ENCODE measurements at places on chromosomes 6 and 20. TPM values are rescaled to one million over a fixed set of nuclear protein-coding genes. Genes with fewer than 3 reads are reported as not detected.

DNA sequence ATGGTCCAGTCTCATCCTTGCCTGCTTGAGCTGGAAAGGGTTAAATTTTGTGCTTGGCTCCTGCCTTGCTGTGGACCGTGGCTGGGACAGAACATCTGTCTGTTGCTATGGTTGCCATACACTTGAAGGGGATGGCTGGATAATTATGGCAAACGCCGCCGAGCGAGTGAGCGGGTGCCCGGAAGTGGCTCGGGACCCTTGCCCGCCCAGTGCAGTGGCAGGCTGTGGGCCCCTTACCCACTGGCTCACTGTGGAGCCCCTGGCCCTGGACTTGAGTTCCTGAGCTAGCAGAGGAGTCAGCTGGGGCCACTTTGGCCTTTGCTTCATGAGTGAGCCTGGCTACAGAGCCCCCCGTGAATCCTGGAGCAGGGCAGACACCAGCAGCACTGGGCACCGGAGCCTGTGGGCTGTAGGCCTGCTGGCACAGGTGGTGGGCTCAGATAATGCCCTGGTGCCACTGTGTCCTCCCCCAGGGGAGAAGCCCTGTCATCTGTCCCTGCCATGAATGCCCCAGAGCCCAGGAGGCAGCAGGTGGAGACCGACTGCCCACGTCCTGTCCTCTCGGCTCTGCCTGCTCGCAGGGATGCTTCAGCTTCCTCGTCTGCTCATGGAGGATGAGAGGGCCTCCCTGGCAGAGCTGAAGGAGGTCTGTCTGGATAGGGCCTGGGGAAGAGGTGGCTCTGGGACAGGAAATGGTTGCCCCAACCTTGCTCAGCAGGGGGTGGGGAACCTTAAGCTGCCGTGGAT lies 25.5 kb upstream of the NOL4L start:
- no peak overlapping the region for H3K27ac ChIP-seq
- H3K27me3 ChIP-seq: no peaks in the 10 kb centered on the region
- peaks cover 2% of the 10 kb centered on the region for H3K4me1 ChIP-seq
- DNase-seq: no peak
- H3K4me3 ChIP-seq: no peak overlapping the region

DNA sequence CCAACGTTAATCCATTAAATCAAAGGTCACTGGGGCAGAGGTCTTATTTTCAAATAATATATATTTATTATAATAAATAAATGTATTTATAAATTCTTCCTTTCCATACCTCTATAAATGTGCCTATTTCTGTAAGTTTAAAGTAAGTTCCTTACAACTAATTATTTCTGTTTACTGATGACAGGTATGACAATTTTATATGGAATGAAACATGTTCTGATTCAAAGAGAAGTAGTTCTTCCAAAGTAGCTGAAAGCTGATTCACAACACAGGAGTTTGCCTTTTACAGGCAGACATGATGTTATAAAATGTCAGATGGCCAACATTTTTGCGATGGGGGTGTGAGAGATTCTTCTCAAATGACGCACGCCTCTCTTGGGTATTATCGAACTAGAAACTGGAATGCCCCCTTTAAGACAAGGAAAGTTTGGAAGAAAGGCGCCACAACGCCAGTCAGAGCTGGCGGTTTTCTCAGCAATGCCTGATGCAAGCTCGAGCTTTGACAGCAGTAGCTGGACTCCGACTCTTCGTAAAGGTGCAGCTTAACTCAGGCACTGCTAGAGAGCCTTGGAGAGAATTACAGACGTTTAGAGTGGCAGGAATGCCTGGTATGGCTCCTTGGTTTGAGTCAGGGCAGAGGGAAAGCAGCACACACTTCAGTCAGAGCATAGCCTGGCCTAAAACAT lies 92.1 kb downstream of the FOXC1 start:
- H3K4me1 ChIP-seq: peaks cover 5% of the 10 kb centered on the region
- no peaks in the 10 kb centered on the region for H3K27me3 ChIP-seq
- H3K27ac ChIP-seq: no peak overlapping the region
- H3K4me3 ChIP-seq: no peak overlapping the region
- no peak for DNase-seq

DNA sequence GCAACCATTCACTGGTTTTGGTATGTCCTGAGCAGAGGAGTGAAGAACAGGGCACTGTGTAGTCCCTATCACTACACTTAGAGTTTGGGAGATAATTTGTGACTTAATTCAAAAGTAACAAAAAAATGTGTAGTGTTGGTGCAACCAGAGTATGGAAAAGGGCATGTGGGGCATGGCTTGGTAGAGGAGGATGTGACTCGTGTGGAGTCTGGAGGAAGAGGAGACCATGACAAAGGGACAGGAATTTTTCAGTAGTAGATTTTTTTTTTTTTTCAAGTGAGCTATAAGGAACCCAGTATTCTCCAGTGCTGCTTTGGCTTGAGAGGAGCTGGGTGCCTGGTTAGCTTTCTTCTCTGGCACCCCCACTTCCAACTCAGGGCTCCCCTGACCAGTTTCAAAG lies 5.1 kb downstream of the MTRES1 start:
- H3K27me3 ChIP-seq: no peaks in the 10 kb centered on the region
- H3K4me3 ChIP-seq: no peak overlapping the region
- peaks cover 17% of the 10 kb centered on the region for H3K4me1 ChIP-seq
- H3K27ac ChIP-seq: no peak overlapping the region
- H3K36me3 ChIP-seq: no peaks in the 10 kb centered on the region

DNA sequence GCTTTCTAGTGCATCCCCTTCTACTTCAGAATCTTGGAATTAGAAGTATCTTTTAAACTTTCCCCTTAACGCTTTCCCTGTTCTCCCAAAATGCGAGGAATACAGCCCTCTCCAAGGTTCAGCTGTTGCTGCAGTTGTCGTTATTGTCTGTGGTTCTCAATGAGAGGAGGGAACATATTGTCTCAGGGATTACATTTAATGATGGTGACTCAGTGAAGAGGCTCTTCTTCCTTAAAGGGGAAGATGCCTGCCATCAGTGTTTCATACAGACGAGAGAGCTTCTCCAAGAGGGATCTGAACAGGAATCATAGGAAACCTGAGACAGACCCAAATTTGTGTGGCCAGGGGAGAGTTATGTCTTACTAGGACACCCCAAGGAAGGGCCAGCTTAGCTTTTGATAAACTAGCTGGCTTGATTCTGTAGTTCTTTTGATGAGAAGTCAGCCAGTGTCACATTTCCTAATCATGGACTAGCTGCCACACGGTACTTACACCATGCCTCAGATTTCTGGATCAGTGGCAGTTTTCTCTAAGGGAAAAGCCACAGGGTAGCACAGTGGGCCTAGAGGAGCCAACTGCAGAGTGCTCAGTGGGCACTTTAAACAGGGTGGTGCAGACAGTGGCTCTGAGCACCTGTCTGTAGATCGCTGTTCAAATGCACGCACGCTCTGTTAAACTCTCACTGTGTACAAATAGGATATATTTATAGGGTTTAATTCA lies 59.7 kb upstream of the TMEM181 start:
- no peaks in the 10 kb centered on the region for H3K36me3 ChIP-seq
- no peaks in the 10 kb centered on the region for H3K27me3 ChIP-seq
- H3K4me3 ChIP-seq: no peak overlapping the region
- DNase-seq: no peak
- peak overlapping the region; percentile 15 for H3K27ac ChIP-seq

DNA sequence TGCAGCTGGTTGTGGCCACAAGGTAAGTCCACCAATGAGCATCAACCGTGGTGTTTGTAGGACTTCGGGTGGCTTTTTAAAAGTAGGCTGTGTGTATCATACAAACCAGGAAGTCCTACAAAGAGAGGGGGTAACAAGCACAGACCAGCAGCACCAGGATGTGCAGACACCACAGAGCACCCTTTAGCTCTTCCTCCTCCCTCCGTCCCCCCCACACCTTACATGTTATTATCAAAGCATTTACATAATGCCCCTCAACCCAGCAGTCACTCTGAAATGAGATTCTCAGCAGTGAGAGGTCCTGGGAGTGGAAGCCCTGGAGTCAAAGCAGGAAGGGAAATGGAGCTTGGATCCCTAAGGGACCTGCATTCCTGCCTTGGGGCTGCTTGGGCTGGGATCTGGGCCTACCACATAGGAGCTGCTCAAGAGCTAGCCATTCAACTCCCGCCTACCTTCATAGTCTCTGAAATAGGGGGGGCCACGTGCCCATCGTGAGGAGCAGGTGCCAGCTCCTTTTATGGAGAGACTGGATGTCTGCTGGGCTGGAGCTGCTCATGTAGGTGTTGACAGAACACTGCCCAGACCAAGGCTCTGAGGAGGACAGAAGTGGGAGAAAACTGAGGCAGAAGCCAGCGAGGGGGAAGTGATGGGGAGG lies 90.6 kb downstream of the PSMB1 start:
- no peak for DNase-seq
- no peak overlapping the region for H3K27ac ChIP-seq
- H3K4me1 ChIP-seq: no peaks in the 10 kb centered on the region
- H3K27me3 ChIP-seq: no peaks in the 10 kb centered on the region

The PPP1R14C gene
- total RNA-seq: 22.5 TPM

GRCh38 chr20:7723284-7723683 lies 217.0 kb downstream of the HAO1 start:
- no peaks in the 10 kb centered on the region for H3K4me1 ChIP-seq
- no peaks in the 10 kb centered on the region for H3K36me3 ChIP-seq
- no peak for DNase-seq
- no peak overlapping the region for H3K27ac ChIP-seq
- H3K27me3 ChIP-seq: no peaks in the 10 kb centered on the region

The DNAH8 gene
- total RNA-seq: not detected

The SLC4A11 gene
- total RNA-seq: 1.4 TPM

- no peak overlapping the region for H3K4me3 ChIP-seq
- H3K4me1 ChIP-seq: no peaks in the 10 kb centered on the region
- H3K27me3 ChIP-seq: no peaks in the 10 kb centered on the region
- H3K27ac ChIP-seq: no peak overlapping the region
- DNase-seq: no peak
These were observed 13.6 kb downstream of the GSTA2 start for GRCh38 chr6:52749556-52750152.

DNA sequence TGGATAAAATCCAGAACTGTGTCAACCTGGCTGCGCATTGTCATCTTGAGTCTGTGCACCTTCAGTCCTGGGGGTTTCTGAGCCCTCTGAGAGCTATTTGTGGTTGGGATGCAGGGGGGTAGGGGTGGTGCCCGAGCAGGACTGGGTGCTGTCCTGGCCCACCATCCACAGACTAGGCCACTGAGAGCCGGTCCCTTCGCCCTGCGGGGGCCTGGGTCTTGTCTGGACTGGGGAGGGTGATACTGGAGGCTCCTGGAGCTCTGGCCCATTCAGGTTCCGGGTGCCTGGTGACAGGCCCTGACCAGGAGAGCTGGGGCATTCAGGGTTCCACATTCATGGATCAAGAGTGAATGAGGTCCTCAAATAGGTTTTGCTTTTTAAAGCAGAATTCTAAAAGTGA lies 20.9 kb downstream of the SPDEF start:
- no peak for DNase-seq
- no peaks in the 10 kb centered on the region for H3K36me3 ChIP-seq
- no peaks in the 10 kb centered on the region for H3K4me1 ChIP-seq
- no peak overlapping the region for H3K27ac ChIP-seq
- no peak overlapping the region for H3K4me3 ChIP-seq
- H3K27me3 ChIP-seq: no peaks in the 10 kb centered on the region

DNA sequence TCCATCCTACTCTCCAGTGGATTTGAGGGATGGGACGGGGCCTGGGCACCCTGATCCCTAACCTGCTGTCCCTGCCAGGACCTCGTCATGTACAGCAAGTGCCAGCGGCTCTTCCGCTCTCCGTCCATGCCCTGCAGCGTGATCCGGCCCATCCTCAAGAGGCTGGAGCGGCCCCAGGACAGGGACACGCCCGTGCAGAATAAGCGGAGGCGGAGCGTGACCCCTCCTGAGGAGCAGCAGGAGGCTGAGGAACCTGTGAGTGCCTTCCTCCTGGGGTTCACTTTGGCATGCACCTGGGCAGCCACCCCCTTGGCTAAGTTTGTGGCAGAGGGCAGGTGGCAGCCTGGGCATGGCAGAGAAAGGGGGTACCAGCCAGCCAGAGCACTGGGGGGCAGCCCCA lies 5.7 kb downstream of the CDC25B start:
- no peaks in the 10 kb centered on the region for H3K36me3 ChIP-seq
- peaks cover 18% of the 10 kb centered on the region for H3K4me1 ChIP-seq
- H3K27ac ChIP-seq: no peak overlapping the region
- no peak overlapping the region for H3K4me3 ChIP-seq

DNA sequence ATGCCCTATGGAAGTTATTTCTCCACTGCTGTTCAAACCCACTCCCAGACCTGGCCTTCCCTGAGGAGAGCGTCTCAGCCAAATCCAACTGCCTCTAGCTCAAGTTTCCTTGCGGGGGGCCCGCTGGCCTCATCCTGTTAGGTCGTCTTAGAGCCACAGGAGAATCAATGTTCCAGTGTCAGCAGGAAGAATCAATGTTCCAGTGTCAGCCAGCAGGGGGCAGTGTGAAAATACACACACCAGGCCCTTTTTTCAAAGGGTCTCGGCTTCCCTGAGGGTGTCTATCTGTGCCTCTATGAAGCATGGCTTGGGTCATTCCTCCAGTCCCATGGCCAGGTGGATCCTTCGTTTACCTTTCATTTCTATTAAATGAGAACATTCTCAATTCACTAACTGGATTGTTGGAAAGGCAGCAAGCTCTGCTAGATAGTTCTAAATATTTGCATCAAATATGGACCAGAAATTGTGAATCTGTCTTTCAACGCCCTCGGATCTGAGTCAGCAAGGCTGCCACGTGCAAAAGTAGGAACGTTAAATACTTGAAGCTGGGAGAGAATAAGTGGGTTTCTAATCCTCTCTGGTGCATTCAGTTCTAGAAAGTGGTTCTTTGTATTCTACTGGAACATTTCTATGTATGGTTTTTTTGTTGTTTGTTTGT lies 19.2 kb downstream of the PRND start:
- H3K4me3 ChIP-seq: no peak overlapping the region
- DNase-seq: peak; percentile 31
- H3K36me3 ChIP-seq: no peaks in the 10 kb centered on the region
- no peak overlapping the region for H3K27ac ChIP-seq
- H3K27me3 ChIP-seq: no peaks in the 10 kb centered on the region
- H3K4me1 ChIP-seq: no peaks in the 10 kb centered on the region

The LGSN gene
- total RNA-seq: not detected

GRCh38 chr20:63183422-63184146 lies 32.3 kb downstream of the YTHDF1 start:
- H3K27me3 ChIP-seq: no peaks in the 10 kb centered on the region
- peaks cover 7% of the 10 kb centered on the region for H3K4me1 ChIP-seq
- no peaks in the 10 kb centered on the region for H3K36me3 ChIP-seq
- no peak overlapping the region for H3K27ac ChIP-seq
- H3K4me3 ChIP-seq: no peak overlapping the region

DNA sequence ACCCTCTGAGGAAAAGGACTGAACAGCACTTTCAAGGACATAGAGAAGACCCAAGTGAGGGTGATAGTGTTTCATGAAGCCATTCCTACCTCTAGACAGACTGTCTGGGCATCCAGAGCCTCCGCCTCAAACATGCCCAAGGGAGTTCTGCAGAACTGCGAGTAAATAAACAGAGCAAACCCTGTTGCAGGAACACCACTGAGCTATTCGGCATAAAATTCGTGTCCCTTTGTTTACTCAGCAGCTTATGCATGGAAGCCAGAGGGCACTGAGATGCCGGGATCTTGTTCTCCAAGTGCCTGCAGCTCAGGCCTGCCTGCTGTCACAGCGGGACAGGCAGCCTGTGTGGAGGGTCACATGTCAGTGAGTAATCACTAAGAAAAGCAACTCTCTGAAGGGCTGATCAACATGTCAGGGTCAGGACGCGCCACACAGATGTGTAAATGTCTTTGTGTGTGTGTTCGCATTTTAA lies 164.9 kb upstream of the HEY2 start:
- H3K27me3 ChIP-seq: no peaks in the 10 kb centered on the region
- no peaks in the 10 kb centered on the region for H3K36me3 ChIP-seq
- H3K4me1 ChIP-seq: peaks cover 13% of the 10 kb centered on the region

GRCh38 chr6:137111296-137112066 lies 62.0 kb downstream of the IL22RA2 start:
- DNase-seq: no peak
- H3K27ac ChIP-seq: no peak overlapping the region
- H3K4me1 ChIP-seq: no peaks in the 10 kb centered on the region
- H3K4me3 ChIP-seq: no peak overlapping the region
- no peaks in the 10 kb centered on the region for H3K27me3 ChIP-seq
- H3K36me3 ChIP-seq: no peaks in the 10 kb centered on the region
